ENCODE measurements at places on chromosomes 6 and 20. TPM values are rescaled to one million over a fixed set of nuclear protein-coding genes. Genes with fewer than 3 reads are reported as not detected.

DNA sequence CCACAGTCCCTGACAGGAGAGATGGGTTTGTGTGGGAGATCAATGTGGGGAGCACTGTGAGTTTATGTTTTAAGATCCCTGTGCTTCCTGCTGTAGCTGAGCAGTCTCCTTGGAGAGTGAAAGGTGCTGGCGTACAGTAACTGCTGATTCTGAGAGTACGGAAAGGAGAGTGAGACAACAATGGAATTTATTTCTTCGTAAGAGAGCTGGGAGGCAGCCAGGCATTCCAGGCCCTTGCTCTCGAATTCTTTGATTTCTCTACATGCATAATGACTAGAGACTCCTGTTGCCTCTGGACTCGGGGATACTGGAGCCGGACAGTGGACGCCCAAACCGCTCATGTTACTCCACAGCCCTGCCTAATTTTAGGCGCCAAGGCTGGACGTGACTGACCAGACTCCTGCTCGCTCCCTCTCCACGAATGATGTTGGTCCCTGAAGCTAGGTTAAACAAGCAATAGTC is 131.0 kb upstream of the PHACTR1 start:
- H3K27me3 ChIP-seq: no peaks in the 10 kb centered on the region
- H3K27ac ChIP-seq: peak overlapping the region; percentile 36
- H3K36me3 ChIP-seq: no peaks in the 10 kb centered on the region
- no peak for DNase-seq

Gene HS3ST5
- not detected for polyA plus RNA-seq

Gene PROKR2
- polyA plus RNA-seq: not detected

Gene CHRNA4
- polyA plus RNA-seq: not detected

Measured in spleen (tissue), 13 donors.